Cardiac muscle cell (in vitro differentiated cells and primary cell): ENCODE measurements at places on chromosomes 4 and X.
A peak's percentile ranks its signal among the peaks of the same experiment; 100 is the strongest.

GRCh38 chr4:59729321-59729720 lies 1470.8 kb upstream of the ADGRL3 start:
- no peak for DNase-seq

- peak; percentile 77 for DNase-seq
These were observed 537.4 kb upstream of the MAGEB18 start for GRCh38 chrX:25600776-25601175.

GRCh38 chr4:3869661-3870566 lies 103.7 kb downstream of the ADRA2C start:
- DNase-seq: no peak

- peak; percentile 6 for DNase-seq
These were observed 1.9 kb downstream of the STOX2 start for GRCh38 chr4:183906739-183907651.

DNA sequence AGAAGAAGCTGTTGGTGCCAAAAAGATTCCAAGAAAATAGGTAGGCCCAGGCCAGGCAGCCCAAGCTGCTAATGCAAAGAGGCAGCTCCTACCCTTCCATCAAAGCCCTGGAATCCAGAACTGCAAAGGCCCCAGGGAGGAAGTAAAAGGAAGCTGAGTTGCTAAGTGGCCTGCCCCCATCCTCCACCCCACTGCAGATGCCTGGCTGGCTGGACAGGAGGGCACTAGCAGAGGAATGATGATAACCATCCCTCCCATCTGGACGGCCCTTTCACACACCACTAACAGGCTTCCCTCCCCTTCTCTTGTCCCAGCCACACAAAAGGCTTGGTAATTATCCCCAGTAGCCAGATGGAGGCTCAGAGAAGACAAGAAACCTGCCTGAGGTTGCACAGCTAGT lies 32.4 kb upstream of the PJA1 start:
- no peak for DNase-seq

GRCh38 chr4:131091896-131092295 lies 1995.9 kb downstream of the C4orf33 start:
- DNase-seq: peak; percentile 51

GRCh38 chr4:28890949-28891775 lies 1829.0 kb upstream of the PCDH7 start:
- DNase-seq: no peak

- DNase-seq: peak; percentile 56
These were observed at the start of gene GABRE for GRCh38 chrX:151974336-151975227. Gene GABRE (minus strand): TSS chrX:151974676. CDS start chrX:151974625, 51 bp downstream.

GRCh38 chrX:9349572-9350494 lies 115.0 kb upstream of the TBL1X start:
- DNase-seq: no peak

DNA sequence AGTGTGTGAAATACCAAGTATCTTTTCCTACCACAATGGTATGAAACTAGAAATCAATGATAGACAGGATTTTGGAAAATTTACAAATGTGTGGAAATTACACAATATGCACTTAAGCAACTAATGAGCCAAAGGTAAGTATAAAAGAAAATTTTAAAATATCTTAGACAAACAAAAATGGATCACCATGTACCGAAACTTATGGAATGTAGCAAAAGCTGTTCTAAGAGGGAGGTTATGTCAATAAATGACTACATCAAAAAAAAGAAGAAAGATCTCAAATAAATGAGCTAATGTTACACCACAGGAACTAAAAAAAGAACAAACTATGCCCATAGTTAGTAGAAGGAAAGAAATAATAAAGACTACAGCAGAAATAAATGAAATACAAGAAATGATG lies 1084.1 kb downstream of the TECRL start:
- DNase-seq: no peak

DNA sequence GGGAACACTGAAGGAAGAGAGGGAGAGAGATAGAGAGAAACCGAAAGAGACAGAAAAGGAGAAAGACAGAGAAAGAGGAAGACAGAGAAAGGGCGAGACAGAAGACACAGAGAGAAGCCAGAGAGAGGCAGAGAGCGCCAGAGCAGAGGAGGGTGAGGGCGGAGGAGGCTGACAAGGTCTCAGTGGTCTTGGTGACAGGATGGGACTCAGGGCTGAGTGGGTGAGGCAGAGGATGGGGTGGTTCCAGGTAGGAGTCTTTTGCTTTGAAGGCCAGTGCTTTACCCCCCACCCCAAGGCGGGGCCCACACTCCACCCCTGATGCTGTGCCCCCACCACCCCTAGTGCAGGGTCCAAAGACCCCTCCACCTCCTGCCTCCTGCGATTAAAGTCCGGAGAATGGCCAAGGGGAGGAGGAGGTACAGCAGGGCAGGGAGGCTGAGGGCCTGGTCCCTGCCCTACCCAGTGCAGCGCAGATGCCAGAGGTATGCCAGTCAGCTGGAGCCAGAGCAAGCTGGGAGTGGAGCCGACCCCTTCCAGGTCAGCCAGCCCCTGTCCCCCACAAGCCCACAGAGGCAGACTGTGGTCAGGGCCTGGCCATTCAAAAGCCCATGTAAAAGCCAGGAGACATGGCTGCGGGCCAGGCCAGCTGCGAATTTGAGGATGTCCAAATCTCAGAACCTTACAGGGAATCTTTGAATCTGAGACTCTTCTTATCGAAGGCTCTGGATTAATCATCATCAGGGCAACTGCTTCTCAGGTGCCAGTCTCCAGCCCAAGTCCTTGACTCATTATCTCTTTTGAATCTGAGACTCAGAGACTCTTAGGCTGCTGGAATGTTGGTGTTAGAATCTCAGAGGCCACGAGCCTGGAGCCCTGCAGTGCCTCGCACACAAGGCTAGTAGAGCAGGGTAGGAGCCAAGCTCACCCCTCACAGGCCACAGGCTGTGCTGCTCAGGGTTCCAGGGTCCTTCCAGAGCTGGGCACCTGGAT lies 758 bp downstream of the IQSEC2 start:
- DNase-seq: peak; percentile 54

- no peak for DNase-seq
These were observed 68.5 kb upstream of the DDX60 start for GRCh38 chr4:168387091-168387490.

- DNase-seq: peak; percentile 83
These were observed 56.3 kb upstream of the SPRY1 start for GRCh38 chr4:123340381-123340701.

GRCh38 chrX:42673301-42673810 lies 104.6 kb downstream of the PPP1R2C start:
- no peak for DNase-seq

- DNase-seq: no peak
These were observed 2.8 kb downstream of the GAB1 start for GRCh38 chr4:143339497-143339896.

DNA sequence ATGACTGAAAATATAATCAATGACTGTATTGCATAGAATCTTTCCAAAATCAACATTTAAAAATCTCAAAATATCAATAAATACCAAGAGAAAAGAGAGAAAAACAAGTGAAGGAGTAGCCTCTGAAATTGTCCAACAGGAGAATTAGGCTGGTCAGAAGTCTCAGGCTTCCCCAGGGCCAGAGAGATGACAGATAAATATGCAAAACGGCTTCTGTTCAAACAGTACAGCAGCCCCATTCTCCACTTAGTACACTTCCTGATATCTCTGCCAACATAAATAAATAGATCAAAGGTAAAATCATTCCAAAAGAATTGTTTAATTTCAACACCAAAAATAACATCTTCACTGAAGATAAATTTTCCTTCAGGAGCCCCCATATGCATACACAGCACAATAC lies 204.7 kb upstream of the GABRA2 start:
- no peak for DNase-seq

DNA sequence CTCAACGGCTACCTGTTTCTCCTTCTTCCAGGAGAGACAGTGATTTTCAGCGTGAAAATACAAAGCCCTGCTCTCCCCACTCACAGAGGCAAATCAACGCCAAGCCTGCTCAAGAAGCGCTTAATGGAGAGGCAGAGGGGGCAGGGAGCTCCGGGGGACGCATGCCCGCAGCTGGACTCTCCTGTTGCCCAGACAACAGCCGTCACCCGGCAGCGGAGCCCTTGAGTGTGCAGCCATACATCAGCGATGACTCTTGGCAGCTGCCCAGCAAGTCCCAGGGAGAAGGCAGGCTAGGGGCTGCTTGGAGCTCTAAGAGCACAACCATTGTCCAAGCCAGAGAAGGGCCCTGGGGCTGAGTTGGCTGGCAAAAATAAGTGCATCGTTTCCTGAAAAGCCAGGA lies 71.0 kb upstream of the AFAP1 start:
- peak; percentile 74 for DNase-seq

GRCh38 chr4:89724716-89725115 lies 112.2 kb downstream of the SNCA start:
- DNase-seq: no peak

GRCh38 chrX:134782796-134783195 lies 124.5 kb upstream of the PLAC1 start:
- DNase-seq: peak; percentile 59

DNA sequence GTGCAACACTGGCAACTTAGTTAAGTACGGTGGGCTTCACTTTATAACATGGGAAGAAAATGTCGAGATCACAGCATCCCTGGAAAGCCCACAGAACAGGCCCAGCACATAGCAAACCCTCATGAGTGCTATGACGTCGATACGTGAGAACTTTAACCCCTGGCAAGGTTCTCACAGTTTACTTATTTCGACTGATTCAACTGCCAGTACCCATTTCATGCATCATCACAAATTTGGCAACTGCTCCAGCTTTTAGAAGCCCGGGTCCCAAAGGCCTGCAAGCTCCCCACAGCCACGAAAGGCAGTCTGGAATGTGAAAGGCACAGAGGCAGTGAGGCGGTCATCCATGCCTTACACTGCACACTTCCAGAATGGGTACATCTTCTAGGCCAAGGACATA lies 41.2 kb downstream of the RELL1 start:
- no peak for DNase-seq

GRCh38 chr4:104032896-104033295 lies 313.1 kb upstream of the TACR3 start:
- DNase-seq: no peak

DNA sequence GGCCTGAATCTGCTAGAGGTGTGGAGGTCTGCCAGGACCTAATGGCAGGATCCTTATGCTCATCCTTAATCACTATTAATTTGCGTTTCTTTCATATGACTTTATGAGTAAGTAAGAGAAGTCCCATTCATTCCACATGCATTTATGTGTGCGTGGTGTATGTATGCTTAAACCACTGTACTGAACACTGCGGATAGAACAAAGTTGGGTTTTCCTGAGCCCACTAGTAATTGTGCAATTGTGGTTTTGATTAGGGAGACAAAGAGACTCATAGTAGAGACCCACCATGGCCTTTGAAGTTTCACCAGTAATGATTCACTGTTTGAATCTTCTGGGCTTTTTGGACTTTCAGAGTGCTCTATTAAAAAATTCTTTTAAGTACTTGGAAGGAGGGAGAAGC lies 498.5 kb upstream of the DIPK2B start:
- no peak for DNase-seq

- no peak for DNase-seq
These were observed 51.8 kb upstream of the CBLL2 start for GRCh38 chrX:22220941-22221340.

DNA sequence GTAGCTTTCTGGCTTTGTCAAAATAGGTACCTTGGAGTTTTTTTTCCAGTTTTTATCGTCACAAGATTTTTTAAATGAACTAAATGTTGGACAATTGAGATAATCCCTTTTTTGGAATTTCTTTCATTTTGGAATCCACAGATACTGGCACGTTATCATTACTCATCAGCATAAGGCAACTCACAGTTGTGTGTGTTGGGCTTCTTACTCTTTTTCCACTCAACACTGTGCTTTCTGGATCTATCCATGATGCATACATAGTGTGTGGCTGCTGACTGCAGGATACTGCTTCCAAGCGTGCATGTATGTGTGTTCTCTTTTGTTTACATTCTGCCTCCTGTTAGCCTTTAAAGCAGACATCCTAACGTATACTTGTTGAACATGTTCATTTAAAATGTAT lies 113.5 kb upstream of the FAM9A start:
- no peak for DNase-seq

- no peak for DNase-seq
These were observed 17.6 kb upstream of the DCUN1D4 start for GRCh38 chr4:51825341-51825740.

GRCh38 chrX:129872524-129872923 lies 28.8 kb upstream of the ZDHHC9 start:
- no peak for DNase-seq

DNA sequence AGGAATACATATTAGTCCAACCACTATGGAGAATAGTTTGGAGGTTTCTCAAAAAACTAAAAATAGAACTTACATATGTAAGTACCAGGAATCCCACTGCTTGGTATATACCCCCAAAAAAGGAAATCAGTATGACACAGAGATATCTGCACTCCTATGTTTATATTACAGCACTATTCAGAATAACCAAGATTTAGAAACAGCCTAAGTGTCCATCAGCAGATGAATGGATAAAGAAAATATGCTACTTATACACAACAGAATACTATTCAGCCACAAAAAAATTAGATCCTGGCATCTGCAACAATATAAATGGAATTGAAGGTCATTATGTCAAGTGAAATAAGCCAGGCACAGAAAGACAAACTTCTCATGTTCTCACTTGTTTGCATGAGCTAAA lies 27.5 kb upstream of the ABCG2 start:
- no peak for DNase-seq
